ENCODE measurements at places on chromosomes 11 and 22.
A peak's percentile ranks its signal among the peaks of the same experiment; 100 is the strongest.

- no peak for DNase-seq
Measured at GRCh38 chr11:17985517-17985916, 27.3 kb downstream of the SERGEF start.

- DNase-seq, result no peak
Measured at GRCh38 chr11:108170184-108170583, 48.8 kb downstream of the ACAT1 start.

DNA sequence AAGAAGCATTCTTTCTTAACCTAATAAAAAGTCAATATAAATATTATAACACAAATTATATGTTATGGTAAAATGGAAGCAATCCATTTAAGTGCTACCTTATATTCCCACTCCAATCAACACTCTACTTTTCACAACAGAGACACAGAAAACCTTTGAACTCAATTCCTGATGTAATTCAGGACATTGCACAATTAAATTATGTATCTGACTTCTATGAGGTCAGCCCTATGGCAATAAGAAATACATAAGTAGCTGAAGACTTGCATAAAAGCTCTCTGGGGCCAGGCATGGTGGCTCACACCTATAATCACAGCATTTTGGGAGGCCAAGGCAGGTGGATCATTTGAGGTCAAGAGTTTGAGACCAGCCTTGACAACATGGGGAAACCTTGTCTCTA lies 6.8 kb downstream of the OR4D10 start:
- DNase-seq, result no peak

GRCh38 chr22:20140107-20140445 lies 8.5 kb downstream of the ZDHHC8 start:
- no peak for DNase-seq

DNA sequence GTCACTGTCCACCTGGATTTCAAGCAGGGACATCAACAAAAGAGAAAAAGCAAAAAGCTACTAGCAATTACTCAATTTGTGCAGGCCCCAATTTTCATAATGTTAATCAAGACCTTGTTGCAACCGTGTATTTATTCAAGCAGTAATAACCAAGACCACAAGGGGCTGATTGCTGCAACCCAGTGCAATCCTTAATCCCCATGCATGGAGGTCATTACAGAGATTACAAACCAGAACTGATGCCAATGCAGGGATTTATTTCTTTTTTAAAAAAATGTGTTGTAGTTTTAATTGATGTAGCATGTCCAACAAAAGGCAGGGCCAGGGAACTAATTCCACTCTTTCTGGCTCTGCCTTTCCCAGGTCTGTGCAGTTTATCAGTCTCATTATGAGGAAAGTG lies 18.4 kb downstream of the TECTA start:
- no peak for DNase-seq

- no peak for DNase-seq
Measured at GRCh38 chr22:25051983-25052710, 99.6 kb downstream of the KIAA1671 start.

- DNase-seq, result no peak
Measured at GRCh38 chr22:38221908-38222796, 20.4 kb downstream of the MAFF start.

- no peak for DNase-seq
Measured at GRCh38 chr11:95692526-95693260, 96.9 kb downstream of the FAM76B start.

- no peak for DNase-seq
Measured at GRCh38 chr11:129613071-129613470, 202.6 kb upstream of the TMEM45B start.

DNA sequence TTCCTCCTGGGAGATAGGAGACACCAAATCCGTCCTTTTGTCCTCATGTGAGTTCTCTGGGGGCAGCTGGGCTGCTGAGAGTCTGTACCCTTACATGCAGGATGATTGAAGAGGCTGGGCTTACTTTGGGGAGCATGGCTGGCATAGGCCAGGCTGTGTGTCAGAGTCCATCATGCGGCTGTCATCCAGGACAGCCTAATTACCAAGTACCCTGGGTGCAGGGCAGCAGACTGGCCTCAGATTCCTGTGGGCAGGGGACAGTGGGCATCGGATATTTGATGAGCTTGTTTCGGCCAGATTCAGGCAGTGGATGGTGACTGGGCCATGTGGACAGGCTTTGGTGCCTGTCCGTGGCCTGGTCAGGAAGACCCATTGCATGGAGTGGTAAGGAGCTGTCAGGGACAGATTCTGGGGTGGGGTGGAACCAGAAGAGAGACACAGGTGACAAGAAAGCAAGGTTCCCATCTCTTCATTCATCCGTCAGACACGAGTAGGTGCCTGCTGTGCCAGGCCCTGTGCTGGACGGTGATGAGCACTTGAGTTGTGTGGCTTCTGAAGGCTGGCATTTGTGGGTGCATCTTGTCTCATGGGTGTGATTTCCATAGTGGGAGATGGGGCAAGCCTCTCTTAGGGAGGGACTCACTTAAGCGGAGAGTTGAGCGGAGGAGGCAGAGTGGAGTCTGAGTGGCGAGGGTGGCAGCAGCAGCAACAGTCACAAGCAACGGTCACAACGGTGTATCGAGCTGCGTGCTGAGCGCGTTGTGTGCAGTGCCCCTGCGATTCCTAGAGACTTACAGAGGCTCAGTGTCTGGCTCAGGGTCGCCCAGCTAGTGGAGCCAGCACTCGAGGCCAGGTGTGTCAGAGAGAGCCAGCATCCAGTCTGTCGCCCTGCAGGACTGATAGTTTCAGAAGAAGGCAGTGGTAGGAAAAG lies 48.7 kb downstream of the TBC1D22A start:
- DNase-seq, result no peak

- DNase-seq, result no peak
Measured at GRCh38 chr22:44891293-44891747, 118.5 kb downstream of the PHF21B start.

GRCh38 chr11:83235825-83236224 lies 42.3 kb downstream of the ANKRD42 start:
- DNase-seq, result no peak

DNA sequence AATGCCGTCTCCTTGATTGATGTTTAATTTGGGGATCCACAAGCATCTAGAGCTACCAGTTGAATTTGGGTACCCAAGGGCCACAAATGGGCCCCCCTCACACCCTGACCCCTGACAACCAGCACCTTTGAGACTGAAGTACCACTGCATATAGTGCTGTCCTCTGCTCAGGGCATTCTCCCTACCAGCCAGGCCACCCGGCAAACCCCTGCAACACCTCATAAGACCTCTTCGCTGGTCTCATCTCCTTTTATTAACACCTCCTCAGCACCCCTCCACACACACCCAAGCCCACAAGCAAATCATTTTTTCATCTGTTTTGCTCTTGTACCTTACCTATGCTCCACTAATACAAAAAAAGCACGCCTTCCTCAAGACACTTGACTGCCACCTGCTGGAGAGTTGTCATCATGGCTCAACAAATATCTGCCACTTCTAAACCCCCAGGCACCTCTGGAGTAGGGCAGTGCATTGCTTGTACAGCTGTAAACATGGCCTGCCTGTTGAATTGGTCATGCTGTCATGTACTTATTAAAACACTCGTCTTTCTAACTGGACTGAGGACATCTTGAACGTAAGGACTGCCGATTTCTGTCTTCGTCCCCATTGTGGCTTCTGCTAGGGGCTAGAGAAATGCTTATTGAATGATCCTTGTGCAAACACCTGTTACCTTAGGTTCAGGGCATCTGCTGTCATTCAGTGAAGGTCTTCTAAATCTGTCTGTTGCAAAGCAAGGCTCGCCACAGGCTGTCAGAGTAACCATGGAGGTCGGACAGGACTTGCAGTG lies 66.5 kb downstream of the BMAL1 start:
- DNase-seq, result peak; percentile 77

DNA sequence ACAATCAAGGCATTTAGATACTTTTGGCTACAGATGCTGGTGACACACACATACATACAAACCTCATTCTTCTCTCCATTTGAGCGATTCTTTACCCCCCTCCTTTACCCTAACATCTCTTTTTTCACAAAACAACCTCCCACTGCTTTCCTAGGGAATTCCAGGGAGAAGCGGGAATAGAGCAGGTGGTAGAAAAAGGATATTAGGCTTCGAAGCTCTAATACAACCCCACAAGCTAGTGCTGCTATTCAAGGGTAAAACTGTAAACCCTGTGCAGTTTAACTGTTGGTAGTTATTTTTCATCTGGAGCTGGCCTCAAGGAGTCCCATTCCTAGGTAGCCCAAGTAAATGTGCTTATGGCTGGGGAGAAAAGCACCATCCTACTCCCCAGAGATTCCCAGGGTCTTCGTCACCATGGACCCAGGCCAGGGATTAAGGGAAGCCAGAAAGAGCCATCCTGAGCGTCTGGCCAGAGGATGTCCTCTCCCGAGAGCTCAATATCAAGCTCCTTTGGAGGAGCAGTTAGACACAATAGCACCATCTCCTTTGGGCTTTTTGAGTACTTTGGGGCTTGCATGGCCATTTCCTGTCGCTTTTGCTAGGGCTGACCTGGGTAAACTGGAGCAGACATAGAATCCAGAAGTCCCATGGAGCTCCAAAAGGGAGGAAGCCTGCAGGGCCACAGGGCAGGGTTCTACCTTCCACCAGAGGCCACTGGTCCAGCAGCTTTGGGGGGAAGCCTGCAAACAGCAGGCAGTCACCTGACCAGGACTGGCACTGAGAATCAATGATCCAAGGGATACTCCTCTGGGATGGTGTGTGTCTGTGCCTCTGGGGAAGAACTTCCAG lies 3.1 kb downstream of the MAML2 start:
- DNase-seq, result no peak

- DNase-seq, result no peak
Measured at GRCh38 chr22:40552070-40552469, 84.4 kb downstream of the MRTFA start.

- no peak for DNase-seq
Measured at GRCh38 chr22:43968614-43969013, 13.4 kb downstream of the SAMM50 start.

DNA sequence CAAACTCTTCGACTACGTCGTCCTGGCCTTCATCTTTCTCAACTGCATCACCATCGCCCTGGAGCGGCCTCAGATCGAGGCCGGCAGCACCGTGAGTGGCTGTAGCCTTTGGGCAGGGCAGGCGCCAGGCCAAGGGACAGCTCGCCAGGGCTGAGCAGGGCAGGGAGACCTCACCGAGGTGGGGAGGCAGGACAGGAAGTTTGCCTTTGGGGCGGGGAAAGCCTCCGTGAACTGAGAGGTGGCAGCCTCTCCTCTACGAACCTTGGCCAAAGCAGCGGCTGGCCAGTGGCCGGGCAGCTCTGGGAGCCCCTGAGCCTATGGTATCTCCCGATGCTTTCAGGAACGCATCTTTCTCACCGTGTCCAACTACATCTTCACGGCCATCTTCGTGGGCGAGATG lies 93.2 kb downstream of the CACNA1I start:
- DNase-seq, result no peak

GRCh38 chr11:116070520-116070919 lies 566.3 kb upstream of the CADM1 start:
- no peak for DNase-seq

GRCh38 chr11:16099343-16099900 lies 256.9 kb downstream of the SOX6 start:
- no peak for DNase-seq

- no peak for DNase-seq
Measured at GRCh38 chr11:106208760-106209159, 131.3 kb downstream of the AASDHPPT start.

DNA sequence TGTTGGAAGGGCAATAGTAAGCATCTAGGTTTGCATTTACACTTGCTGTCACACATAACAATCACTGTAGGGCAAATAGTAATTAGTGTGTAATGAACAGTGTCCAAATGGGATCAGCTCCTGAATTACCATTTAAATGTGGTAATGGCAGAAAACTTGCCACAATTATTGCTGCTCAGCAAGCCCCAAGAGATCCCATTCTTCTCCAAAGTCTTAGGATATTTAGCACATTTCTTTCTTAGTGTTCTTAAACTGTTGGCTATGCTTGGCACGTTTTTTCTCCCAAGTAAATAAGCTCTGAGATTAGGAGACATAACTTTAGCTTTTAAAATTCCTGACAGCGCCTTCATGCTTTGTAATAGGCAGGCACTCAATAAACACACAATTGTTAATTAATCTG lies 1037.0 kb downstream of the DLG2 start:
- no peak for DNase-seq

GRCh38 chr11:120170741-120171261 lies 32.9 kb upstream of the TRIM29 start:
- DNase-seq, result no peak

- no peak for DNase-seq
Measured at GRCh38 chr11:57901756-57902155, 121.9 kb upstream of the OR9Q1 start.

DNA sequence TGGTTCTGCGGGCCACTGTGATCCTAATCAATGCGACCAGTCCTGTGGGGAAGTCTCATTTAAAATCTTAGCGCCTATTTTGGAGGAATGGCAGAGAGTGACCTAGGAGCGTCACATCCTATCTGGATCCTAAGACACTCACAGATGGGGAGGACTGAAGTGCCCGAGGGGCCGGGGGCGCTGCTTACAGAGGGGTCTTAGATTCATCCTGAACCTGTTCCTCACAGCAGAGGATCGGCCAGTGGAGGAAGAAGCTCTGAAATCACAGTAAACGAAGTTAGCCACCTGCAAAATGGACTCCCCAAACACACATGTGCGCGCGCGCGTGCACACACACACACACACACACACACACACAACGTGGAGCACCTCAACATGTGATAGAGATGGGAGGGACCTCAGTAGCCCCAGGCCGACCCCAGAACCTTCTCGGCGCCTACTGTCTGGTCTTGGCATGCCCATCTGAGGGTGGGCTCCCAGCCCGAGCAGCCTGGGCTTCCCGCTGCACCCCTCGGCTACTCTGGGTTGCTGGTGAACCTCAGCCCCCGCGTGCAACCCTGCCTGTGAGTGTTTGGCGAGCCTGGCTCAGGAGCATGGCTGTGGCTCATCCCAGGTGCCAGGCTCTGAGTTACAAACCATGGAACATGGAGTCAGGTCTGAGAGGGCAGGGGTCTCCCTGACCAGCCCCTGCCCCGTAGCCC lies 613.3 kb downstream of the TBC1D22A start:
- no peak for DNase-seq

DNA sequence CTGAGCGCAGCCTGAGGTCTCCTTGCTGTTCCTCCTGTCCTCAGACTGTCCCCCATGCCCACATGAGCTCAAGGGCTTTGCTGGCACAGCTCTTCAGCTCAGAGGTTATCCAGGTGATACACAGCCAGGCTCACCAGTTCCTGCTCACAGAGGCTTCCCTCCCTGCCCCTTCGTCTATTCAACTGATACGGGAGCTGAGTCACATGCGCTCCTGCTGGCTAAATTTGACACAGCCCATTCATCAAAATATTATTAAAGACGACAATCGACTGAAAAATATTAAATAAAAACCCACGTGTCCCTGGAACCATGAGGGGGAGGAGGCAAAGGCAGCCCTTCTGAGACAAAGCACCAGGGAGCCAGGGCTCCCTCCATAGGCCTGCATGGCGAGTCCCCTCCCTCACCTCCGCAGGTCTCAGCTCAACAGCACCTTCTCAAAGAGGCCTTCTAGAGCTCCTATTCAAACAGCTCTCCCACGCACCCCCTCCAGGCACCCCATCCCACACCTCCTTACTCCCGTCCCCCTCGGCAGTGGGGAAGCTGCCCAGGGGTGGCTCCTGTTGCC lies 40.5 kb downstream of the DUSP8 start:
- DNase-seq, result no peak

All from kidney capillary endothelial cell (primary cell).